Renal cortex interstitium (tissue), 15 donors: ENCODE measurements at places on chromosomes 6 and 20. TPM values are rescaled to one million over a fixed set of nuclear protein-coding genes. Genes with fewer than 3 reads are reported as not detected.

Gene FUT9
- polyA plus RNA-seq: 4.6 TPM

Gene AIF1
- 80.6 TPM for polyA plus RNA-seq

Gene AVP
- 0.33 TPM for polyA plus RNA-seq

Gene ANKEF1
- polyA plus RNA-seq: 10.2 TPM

Gene OXT
- 0.64 TPM for polyA plus RNA-seq

Gene TNXB
- polyA plus RNA-seq: 6.1 TPM

Gene CENPQ
- 11.0 TPM for polyA plus RNA-seq

Gene TCF15
- polyA plus RNA-seq: 1.3 TPM

Gene WDR46
- 57.3 TPM for polyA plus RNA-seq

Gene SLC22A1
- polyA plus RNA-seq: 1.0 TPM

Gene OPRL1
- 0.65 TPM for polyA plus RNA-seq

Gene NKX2-2
- polyA plus RNA-seq: not detected

Gene NFATC2
- 1.6 TPM for polyA plus RNA-seq

Gene PGC
- polyA plus RNA-seq: not detected

Gene IL17A
- polyA plus RNA-seq: not detected

Gene CPNE5
- 17.1 TPM for polyA plus RNA-seq

Gene COL21A1
- polyA plus RNA-seq: 121 TPM

Gene COX4I2
- polyA plus RNA-seq: 2.8 TPM

Gene PPIL6
- 19.1 TPM for polyA plus RNA-seq

Gene ARMH2
- not detected for polyA plus RNA-seq

Gene PACSIN1
- 0.92 TPM for polyA plus RNA-seq

Gene BNIP5
- 0.11 TPM for polyA plus RNA-seq

Gene FITM2
- polyA plus RNA-seq: 8.6 TPM

Gene CLPSL2
- polyA plus RNA-seq: 0.39 TPM

Gene APOBEC2
- polyA plus RNA-seq: 0.26 TPM

Gene BEND6
- 4.6 TPM for polyA plus RNA-seq

Gene ENPP4
- polyA plus RNA-seq: 18.3 TPM

Gene LAMP5
- polyA plus RNA-seq: 7.2 TPM

Gene DLK2
- polyA plus RNA-seq: 1.0 TPM

Gene SLC22A7
- 0.81 TPM for polyA plus RNA-seq

Gene PRDM13
- polyA plus RNA-seq: not detected

Gene IRF4
- polyA plus RNA-seq: 0.24 TPM

Gene LTA
- polyA plus RNA-seq: 0.26 TPM

Gene LRP11
- polyA plus RNA-seq: 31.6 TPM

Gene CFAP206
- polyA plus RNA-seq: 3.2 TPM

Gene CST7
- 0.34 TPM for polyA plus RNA-seq

Gene COL20A1
- polyA plus RNA-seq: 0.64 TPM

Gene REM1
- polyA plus RNA-seq: 0.11 TPM

Gene NT5E
- 4.7 TPM for polyA plus RNA-seq

Gene TUBB2B
- 153 TPM for polyA plus RNA-seq

Gene PACRG
- polyA plus RNA-seq: 16.6 TPM

Gene ANGPT4
- 0.20 TPM for polyA plus RNA-seq

Gene HCK
- polyA plus RNA-seq: 3.2 TPM

Gene CST9L
- not detected for polyA plus RNA-seq

Gene NMBR
- 0.27 TPM for polyA plus RNA-seq

Gene SLC24A3
- 5.4 TPM for polyA plus RNA-seq

Gene TSPYL4
- 59.6 TPM for polyA plus RNA-seq

Gene MED20
- 38.6 TPM for polyA plus RNA-seq

Gene TMEM244
- polyA plus RNA-seq: not detected

Gene CD109
- 11.9 TPM for polyA plus RNA-seq

Gene SMOC2
- 33.1 TPM for polyA plus RNA-seq
